ENCODE measurements at places on chromosomes 1 and 21.

DNA sequence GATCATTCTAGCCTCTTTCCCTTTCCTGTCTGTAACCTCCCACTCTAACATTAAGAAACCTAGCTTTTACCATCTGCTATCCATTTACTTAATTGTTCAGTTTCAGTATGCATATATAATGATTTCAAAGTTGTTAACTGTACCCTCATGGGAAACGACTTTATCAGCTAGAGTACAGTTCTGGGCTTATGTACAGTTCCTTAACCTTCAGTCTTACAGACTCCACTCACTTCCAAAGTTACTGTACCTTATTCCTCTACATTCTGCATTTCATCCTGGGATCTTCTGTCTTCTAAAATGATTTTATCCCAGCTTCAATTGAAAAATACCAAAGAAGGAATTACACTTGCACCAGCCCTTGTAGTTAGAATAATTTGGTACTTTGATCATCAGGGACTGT, 108.7 kb upstream of the KCNE2 start:
- no peak for DNase-seq

DNA sequence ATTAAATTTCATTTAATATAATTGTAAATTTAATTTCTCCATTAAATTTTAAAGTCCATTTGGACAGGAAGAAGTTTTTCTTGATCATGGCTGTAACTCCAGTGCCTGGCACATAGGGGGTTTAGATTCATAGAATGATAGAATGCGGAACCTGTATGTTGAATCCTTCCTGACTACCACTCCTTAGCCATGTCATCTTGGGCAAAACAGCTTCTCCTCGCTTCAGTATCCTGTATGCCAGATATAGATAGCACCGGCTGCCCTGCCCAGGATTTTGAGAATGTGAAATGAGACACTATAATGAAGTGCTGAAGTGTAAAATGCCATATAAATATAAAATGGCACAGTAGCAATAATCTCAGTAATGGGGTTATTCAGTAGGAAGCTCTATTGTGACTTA, 6.4 kb downstream of the DYRK1A start:
- DNase-seq: no peak

GRCh38 chr1:167631386-167631935, 1.4 kb downstream of the RCSD1 start:
- DNase-seq: no peak

GRCh38 chr1:236070753-236071152, 5.9 kb upstream of the NID1 start:
- DNase-seq: no peak

DNA sequence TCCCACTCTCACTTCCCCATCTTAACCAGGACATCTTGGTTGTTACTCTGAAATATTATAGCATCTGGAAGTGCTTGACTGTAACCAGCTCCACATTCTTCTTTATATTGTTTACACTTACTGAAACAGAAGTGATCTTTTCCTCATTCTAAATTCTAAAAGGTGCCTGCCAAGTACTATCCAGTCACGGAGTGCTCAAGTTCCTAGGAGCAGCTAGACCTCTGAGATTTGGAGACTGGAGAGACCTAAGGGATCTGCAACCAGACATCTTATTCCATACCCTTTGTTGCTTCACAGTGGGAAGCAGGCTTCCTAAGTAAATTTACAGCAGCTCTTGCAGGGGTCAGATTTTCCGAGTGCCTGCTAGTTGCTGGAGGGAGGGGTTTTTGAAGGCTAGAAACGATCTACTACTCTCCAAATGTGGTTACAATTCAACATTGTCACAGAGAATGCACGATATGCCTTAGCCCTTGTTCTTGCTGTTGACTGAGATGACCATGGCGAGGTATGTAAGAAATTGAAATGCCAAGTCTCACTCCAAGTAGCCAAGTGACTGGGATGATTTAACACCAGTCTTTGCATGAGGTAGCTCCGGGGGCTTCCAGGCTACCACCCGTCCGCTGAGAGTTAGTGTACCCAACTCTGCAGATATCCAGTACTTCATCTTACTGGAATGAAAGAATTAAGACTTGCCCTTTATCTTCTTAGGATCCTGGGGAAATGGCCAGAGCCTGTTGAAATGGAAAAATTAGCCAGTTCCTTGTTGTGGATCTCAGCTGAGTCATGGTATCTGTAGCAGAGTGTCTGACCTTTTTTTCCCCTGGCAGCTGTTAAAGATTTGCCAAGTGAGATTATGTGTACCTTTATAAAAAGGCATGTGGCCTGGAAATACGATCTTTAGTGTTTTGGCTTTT, 150.8 kb downstream of the MAST2 start:
- DNase-seq: no peak

GRCh38 chr1:107964336-107965109, 457 bp downstream of the VAV3 start:
- DNase-seq: no peak

DNA sequence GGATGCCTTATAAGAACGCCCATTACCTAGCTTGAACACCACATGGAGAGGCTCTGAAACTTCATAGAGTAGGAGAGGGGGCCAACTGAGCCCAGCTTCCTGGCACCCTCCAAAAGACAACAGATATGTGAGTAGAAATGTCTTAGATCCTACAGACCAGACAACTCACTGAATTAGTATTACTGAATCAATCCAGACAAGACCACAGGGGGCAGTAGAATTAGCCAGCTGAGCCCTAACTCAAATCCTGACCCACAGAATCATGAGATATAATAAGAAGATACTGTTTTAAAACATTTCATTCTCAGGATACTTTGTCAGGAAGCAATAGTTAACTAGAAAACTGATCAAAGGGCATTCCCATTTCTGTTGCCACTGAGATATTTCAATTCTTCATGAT, 45.8 kb upstream of the C1orf21 start:
- no peak for DNase-seq

- no peak for DNase-seq
These were observed 412.8 kb downstream of the AJAP1 start for GRCh38 chr1:5067246-5067645.

DNA sequence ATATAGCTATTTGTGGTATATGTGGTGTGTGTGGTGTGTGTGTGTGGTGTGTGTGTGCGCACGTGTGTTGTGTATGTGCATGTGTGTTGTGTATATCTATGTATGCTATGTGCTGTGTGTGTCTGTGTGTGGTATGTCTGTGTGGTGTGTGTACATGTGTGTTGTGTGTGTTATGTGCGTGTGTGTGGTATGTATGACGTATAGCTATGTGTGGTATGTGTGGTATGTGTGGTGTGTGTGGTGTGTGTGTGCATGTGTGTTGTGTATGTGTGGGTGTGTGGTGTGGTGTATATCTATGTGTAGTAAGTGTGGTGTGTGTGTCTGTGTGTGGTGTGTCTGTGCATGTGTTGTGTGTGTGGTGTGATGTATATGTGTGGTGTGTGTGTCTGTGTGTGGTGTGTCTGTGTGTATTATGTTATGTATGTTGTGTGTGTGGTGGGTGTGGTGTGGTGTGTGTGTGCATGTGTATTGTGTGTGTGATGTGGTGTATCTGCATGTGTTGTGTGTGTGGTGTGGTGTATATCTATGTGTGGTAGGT, 59.8 kb downstream of the EDN2 start:
- DNase-seq: no peak

GRCh38 chr1:224675590-224675989, 59.5 kb downstream of the CNIH3 start:
- DNase-seq: no peak

- DNase-seq: no peak
These were observed 63.8 kb downstream of the IARS2 start for GRCh38 chr1:220157738-220158137.
